ENCODE measurements at places on chromosomes 4 and X.
A peak's percentile ranks its signal among the peaks of the same experiment; 100 is the strongest.

DNA sequence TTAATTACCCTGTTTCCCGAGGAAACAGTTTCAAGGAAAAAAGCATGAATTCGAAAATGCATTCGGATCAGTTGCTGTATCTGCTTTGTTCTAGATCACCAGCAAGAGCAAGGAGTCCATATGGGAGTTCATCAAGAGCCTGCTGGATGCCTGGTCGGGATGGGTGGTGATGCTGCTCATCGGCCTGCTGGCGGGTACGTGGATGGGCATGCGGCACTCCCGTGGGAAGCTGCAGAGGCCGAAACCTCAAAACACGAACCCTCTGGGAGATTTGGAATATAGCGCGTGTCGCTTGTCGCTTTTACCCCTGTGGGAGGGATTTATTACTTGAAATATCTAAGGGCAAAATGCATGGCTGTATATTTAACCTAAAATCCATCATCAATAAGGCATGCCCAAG lies 30.6 kb downstream of the CLCN4 start:
- DNase-seq, result no peak

DNA sequence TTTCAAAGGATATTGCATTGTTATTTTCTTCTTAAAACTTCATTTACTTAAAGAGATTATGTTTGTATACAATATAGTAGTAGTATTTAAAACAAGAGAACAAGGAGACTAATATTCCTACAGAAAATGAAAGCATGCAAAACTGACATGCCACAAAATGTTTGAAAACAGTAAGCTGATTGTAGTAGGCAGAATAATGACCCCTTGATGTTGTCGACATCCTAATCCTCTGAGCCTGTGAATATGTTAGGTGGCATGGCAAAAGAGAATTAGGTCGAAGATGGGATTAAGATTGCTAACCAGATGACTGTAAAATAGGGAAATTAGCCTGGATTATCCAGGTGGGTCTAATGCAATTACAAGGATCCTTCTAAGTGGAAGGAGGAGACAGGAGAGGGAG lies 522.2 kb upstream of the NR3C2 start:
- no peak for DNase-seq

GRCh38 chr4:98577956-98578355 lies 80.5 kb downstream of the TSPAN5 start:
- peak; percentile 37 for DNase-seq

GRCh38 chrX:124395145-124395880 lies 49.0 kb downstream of the SH2D1A start:
- DNase-seq, result no peak

- peak; percentile 91 for DNase-seq
These were observed 136.5 kb downstream of the RNF150 start for GRCh38 chr4:140996766-140997165.

GRCh38 chr4:7692451-7693236 lies 247.0 kb downstream of the AFAP1 start:
- no peak for DNase-seq

DNA sequence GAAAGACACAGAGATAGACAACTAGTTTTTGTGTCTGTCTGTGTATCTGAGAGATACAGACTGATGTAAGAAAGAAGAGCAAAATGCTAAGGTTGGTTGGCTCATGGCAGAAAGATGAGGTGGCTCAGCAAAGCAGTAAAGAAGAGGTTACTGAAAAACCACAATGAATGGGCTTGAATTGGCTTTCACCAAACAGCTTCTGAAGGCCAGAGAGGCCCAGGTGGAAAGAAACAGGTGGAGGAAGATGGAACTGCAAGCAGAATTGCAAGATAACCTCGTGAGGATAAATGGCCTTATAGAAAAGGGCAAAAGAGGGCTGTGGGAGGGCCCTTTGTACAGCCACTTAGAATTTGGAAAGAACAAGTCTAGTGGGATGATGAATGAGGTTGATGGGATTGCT lies 39.6 kb downstream of the GAB3 start:
- DNase-seq, result no peak

- peak; percentile 56 for DNase-seq
These were observed 195.2 kb downstream of the KDR start for GRCh38 chr4:54930226-54930625.

DNA sequence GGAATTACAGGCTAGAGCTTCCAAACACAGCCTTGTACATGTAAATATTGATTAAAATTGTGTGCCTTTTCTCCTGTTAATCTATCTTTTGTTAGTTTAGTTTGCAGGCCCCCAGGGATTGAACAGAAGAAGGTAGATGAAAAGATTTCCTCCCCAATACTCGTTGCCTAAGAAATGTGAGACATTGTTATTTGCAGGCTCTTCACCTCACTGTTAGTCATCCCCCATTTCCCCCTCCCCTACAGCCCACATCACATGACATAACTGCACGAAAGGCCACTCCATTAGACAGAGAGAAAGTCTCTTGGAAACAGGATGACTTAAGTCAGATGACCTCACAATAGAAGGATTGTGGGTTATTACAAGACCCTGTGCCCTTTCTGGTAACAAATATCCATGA lies 13.3 kb upstream of the MID1 start:
- DNase-seq, result peak; percentile 85

GRCh38 chr4:30117433-30117832 lies 602.7 kb upstream of the PCDH7 start:
- DNase-seq, result no peak

DNA sequence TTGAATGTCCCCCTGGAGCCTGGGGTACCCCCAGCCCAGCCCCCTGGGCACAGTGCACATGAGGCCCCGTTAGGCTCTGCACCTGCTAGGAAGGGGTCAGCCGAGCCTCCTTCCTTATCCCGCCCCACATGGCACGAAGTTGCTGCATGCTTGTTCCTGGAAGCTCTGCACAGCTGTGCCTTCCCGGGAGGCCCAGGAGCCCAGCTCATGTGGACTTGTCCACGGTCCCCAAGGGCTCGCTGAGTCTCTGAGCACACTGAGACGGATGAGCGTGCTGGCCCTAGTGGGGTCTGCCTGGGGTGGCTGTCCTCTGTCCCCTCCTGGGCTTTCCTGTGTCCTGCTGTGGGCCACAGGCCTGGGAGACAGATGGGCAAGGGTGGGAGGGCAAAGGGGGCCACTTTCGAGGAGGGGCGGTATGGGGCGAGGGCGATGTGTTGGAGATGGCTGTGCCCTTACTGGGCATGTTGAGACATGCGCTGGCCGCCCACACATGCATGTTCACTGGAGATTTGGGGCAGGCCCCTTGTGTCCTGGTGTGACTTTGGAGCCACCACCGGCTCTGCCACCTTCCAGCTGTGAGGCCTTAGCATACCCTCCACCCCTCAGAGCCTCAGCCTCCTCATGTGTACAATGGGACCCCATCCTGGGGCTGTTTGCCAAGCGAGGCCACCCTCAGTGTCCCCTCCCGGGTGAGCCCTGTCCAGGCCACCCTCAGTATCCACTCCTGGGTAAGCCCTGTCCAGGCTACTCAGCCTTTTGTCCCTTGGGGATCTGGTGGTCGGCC lies 237.6 kb downstream of the AFAP1 start:
- DNase-seq, result no peak

- DNase-seq, result peak; percentile 86
These were observed 257.6 kb upstream of the DDX53 start for GRCh38 chrX:22742174-22742573.

- no peak for DNase-seq
These were observed 13.0 kb downstream of the TRAPPC2 start for GRCh38 chrX:13721371-13721770.

- no peak for DNase-seq
These were observed 16.2 kb upstream of the NAP1L5 start for GRCh38 chr4:88713782-88714181.

GRCh38 chrX:48918301-48918642 lies 552 bp downstream of the PIM2 start:
- DNase-seq, result no peak

DNA sequence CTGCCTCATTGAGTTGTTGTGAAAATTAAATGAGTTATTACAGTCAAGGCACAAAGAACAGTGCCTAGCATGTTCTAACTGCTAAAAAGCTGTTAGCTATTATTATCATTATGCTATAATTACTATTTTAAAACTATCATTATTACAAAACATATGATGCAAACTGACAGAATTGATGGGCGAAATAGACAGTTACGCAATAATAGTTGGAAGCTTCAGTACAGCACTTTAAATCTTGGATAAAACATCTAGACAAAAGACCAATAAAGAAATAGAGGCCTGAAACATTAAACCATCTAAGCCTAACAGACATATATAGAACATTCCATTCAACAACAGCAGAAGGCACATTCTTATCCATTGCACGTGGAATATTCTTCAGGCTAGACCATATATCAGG lies 73.0 kb downstream of the TAB3 start:
- no peak for DNase-seq

- DNase-seq, result no peak
These were observed 126.2 kb downstream of the COL4A6 start for GRCh38 chrX:108312011-108312410.

GRCh38 chrX:107996124-107996523 lies 14.0 kb upstream of the TEX13B start:
- DNase-seq, result no peak

- DNase-seq, result no peak
These were observed 136.8 kb downstream of the RAPGEF2 start for GRCh38 chr4:159239629-159240028.

DNA sequence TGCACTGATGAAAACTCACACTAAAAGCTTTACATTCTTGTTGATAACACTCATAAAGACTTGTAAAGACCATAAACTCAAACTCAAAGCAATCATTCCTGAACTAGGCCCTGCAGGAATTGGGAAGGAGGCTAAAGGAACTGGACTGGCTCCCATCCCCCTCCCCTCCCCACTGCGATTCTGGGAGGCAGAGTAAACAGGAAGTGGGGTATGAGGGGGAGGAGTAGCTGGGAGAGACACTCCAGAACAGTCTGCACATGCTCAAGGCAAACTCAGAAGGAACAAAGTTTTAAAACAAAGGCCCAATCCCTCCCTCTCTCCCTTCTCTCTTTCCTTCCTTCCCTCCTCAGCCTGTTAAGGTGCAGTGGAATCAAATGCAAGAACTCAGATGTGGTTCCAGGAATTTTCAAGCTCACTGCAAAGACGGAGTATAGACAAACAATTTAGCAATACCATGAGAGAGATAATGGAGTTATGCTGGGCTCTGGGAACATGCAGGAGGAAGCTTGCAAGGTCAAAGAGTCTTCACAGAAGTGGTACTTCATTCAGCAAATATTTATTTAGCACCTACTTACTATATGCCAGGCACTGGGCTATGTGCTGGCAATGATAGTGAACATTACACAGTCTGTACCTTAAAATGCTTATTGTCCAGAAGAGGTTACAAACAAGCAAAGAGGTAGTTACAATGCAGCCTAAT lies 15.9 kb downstream of the MID1IP1 start:
- peak; percentile 72 for DNase-seq

GRCh38 chr4:1623400-1623799 lies 60.7 kb downstream of the FAM53A start:
- no peak for DNase-seq

GRCh38 chr4:968221-968620 lies 5.1 kb downstream of the DGKQ start:
- DNase-seq, result no peak

GRCh38 chr4:33149658-33150524 lies 2429.7 kb downstream of the PCDH7 start:
- DNase-seq, result no peak

GRCh38 chr4:19947349-19947748 lies 304.4 kb upstream of the SLIT2 start:
- DNase-seq, result peak; percentile 66

Measured in fibroblast of skin of abdomen (primary cell).